ENCODE measurements at places on chromosomes 6 and 20.
A peak's percentile ranks its signal among the peaks of the same experiment; 100 is the strongest.

DNA sequence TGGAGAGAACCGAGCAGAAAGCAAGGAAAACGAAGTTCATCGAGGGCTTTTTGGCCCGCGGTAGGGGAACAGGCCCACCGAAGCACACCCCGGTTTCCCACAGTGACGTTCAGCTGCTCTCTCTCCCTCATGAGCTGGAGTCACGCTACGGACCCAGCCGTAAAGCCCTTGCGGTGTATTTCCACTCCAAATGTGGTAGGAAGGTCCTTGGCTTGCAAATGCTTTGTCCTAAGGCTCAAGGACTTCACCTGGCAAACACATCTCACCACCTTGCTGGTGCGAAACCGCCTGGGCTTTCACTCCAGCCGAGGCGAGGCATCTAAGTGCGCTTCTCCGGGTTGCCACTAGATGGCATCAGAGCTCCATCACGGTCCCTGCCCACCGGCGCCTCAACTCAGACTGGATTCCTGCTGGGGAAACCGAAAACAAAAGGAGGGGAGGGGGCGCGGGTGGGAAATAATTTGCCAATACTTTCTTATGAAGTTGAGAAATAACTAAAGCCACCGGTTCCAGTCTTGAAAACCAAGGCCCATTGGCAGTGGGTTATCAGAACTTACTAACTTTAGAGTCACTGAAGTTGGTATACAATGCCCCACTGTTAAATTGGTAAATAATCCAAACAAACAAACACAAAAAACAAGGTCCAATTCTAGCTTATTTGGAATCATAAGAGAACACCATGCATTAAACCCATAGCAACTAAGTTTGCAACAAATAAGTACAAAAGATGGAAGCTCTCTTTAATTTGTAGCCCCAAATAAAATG is 13.4 kb upstream of the FOXC1 start:
- peak; percentile 62 for DNase-seq

GRCh38 chr6:56685102-56685733 is 42.5 kb upstream of the DST start:
- no peak for DNase-seq

- no peak for DNase-seq
Measured at GRCh38 chr20:37511610-37512275, 9.3 kb upstream of the NNAT start.

- no peak for DNase-seq
Measured at GRCh38 chr6:43943781-43944250, 173.8 kb downstream of the VEGFA start.

GRCh38 chr6:108650325-108650724 is 89.6 kb downstream of the FOXO3 start:
- no peak for DNase-seq

- no peak for DNase-seq
Measured at GRCh38 chr6:116840091-116840490, 11.2 kb upstream of the GPRC6A start.

DNA sequence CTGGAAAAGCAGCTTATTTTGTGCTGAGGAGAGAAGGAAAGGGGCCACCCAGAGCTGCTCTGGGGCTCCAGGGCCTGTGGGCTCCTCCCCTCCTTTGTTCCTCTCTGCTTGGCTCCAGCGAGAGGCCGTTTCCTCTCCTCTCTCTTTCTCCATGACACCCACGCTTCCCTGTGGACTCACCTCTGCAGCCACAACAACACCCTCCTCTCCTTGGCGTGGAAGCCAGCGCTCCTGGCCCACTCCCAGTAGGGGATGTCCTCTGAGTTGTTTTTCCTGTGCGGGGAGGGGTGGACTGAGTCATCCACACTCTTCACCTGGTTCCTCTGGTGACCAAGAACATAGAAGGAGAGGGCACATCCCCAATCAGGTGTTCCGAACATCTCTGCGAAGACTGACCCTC is 4.9 kb upstream of the CDSN start:
- no peak for DNase-seq

GRCh38 chr20:64161356-64162238 is 2.7 kb upstream of the MYT1 start:
- DNase-seq: peak; percentile 32

GRCh38 chr6:159681191-159681880 is 11.7 kb downstream of the SOD2 start:
- no peak for DNase-seq

DNA sequence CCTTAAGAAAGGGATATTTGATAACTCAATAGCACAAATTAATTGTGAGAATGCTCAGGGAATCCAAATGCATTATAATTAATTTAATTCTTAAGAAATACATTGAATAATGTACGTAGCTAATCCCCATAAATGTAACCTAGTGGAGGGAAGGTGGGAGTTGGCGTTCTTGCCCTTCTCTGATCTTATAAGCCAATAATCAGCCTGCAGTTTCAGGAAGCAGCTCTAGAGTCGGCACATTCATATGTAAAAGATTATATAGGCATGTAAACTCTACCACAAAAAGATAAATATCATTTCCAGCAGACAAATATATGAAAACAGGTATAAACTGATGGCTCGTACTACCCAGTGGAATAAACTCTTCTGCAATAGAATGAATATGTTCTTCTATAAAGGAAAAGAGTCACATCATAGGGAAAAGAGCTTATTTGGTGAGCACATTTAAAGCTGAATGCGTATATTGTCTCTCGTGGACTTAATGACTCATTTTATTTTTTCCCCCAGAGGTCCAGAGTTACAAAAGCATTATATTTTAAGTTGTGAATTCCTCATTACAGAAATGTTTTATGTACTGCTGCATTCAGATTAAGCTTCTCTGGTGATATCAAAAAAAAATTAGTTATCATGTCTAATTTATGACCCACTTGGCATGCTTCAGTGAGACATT is 112.2 kb downstream of the TFAP2A start:
- DNase-seq: no peak

- DNase-seq: no peak
Measured at GRCh38 chr6:13014504-13015378, 298.2 kb downstream of the PHACTR1 start.

- no peak for DNase-seq
Measured at GRCh38 chr20:56723331-56723730, 94.2 kb downstream of the TFAP2C start.

DNA sequence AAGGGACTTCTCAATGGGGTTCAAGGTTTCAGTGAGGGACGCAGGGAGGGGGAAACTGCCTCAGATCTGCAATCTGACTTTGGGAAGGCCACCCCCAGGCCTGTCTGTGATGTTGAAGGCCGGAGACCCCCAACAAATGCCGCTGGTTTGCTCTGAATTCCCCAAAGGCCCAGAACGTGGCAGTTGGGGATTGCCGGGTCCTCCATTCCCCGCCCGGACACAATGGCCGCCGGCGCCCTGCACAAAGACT is 326 bp upstream of the BCL2L1 start:
- no peak for DNase-seq

GRCh38 chr20:24745617-24746350 is 203.3 kb upstream of the CST7 start:
- DNase-seq: no peak

GRCh38 chr6:134379599-134379998 is 61.7 kb upstream of the SGK1 start:
- no peak for DNase-seq

DNA sequence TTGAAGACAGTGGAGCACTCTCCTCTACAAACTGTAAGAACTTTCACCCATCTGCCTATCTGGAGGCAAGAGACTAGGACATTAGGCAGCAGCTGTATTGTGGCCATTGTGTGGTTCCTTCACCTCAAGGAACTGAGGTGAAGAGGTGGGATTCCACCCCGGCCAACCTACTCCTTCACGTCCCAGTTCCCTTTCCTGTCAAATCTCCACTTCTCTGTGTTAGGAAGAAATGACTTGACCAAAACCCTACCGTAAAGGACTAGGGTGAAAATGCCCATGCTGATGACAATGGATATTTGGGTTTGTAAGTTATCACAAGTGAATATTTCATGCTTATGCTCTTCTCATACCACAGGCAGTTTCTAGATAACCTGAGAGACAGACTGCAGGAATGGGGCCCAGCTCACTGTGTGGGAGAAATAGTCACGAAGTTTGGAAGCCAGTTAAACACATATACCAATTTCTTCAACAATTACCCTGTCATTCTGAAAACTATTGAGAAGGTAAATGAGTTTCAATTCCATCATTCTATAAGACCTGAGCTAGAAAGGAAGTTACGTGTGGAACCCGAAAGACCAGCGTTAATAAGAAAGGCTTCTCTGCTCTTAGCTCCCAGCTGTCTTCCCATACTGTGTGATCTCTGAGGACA is 86.6 kb downstream of the ECT2L start:
- DNase-seq: no peak

GRCh38 chr6:15473741-15474161 is 189.1 kb downstream of the DTNBP1 start:
- DNase-seq: no peak

GRCh38 chr6:142482974-142483373 is 181.2 kb downstream of the ADGRG6 start:
- DNase-seq: no peak

DNA sequence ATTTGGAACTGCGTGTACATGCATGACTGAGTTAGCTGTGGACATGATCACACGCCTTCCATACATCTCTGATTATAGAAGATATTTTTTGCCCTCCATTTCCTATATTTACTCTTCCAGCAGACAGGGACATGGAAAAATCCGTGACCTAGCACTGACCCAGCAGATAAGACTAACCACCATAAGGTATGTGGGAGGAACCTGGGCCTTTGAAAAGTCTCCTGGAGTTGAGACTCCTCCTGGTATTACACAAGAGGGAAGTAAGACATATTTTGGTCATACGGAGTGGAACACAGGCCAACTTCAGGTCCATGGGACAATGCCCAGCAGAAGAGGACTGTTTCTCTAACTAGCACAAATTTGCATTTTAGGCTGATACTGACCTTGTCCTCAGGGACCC is 13.7 kb upstream of the SIRPB1 start:
- no peak for DNase-seq

GRCh38 chr6:6808915-6809314 is 220.4 kb downstream of the LY86 start:
- DNase-seq: no peak

GRCh38 chr20:50746138-50746940 is 15.0 kb downstream of the PARD6B start:
- DNase-seq: no peak

- no peak for DNase-seq
Measured at GRCh38 chr20:36285746-36286447, 20.2 kb upstream of the DLGAP4 start.

DNA sequence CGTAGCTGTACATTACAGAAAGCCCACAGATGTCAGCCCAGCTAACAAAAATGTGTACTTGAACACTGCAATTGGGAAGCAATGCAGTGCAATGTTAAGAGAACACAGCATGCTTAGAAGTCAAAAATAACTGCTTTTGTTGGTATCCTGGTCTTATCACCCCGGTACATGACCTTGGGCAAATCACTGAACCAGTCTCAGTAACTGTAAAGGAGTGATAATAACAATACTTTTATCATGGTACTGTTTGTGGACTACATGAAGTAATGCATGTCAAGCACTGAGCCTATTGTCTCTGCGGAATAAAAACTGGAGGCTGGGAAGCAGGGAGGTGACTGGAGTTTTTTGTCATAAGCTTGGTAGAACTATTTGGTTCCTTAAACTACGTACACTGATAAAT is 44.7 kb upstream of the SPDEF start:
- no peak for DNase-seq

GRCh38 chr6:85192596-85192995 is 257.3 kb upstream of the NT5E start:
- no peak for DNase-seq

DNA sequence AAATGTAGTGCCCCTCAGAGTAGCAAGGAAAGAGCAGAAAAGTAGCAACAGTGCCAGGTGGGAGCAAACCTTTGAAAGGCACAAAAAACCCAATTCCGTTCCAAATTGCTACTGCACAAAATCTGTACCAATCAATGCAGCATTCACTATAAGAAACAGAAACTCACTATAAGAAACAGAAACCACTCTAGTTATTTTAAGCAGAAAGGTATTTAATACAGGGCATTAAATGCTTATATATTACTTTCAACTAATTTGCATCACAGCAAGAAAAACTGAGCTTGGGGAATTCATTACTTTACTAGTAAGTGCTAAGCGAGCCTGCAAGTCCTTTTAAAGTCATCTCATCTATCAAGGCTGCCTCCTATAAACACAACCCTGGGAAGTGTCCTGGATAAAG is 116.5 kb upstream of the OLIG3 start:
- no peak for DNase-seq

- no peak for DNase-seq
Measured at GRCh38 chr6:33183071-33183683, 9.1 kb downstream of the COL11A2 start.

GRCh38 chr6:100112855-100113508 is 119.0 kb upstream of the MCHR2 start:
- DNase-seq: no peak

DNA sequence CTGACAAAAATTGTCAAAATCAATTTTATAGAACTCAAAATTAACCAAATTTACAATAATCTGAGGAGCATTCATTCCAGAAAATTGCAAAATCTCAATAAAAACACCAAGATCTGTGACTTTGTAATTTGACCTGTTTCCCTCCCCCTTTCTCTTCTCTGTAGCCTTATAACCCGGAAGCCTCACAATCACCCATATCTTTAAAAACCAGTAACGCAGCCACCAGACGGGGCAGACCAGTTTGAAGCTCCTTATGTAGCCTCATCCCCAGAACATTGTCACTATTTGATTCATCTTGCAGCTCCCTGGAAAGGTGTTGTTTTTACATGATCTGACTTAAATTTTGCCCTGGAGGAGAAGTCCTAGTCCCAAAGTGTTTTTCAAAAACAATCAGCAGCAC is 27.5 kb upstream of the TGM6 start:
- no peak for DNase-seq

DNA sequence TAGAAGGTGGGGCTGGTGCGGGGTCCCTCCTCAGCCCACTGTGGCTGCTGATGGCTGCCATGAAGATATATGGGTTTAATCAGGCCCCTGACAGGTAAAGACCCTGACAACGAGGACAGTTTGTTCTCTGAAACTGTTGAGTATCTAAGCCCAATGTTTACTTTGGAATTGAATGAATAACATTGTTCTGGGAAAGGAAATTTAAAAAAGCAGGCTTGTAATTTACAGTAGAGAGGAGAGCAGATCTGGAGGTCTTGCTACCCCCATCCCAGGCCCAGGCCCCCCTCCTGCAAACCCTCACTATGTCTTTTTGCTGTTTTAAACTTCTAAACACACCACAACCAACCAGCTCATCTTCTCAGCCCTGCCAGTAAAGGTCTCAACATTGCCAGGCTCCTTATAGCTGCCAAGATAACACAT is 171.3 kb downstream of the CDC5L start:
- no peak for DNase-seq

Measured in stimulated activated CD4-positive, alpha-beta T cell treated with anti-CD3 and anti-CD28 coated beads, TNF-alpha, amount 100 ng/mL, for 24 hours (primary cell).